ENCODE measurements at places on chromosomes 2 and 18.

GRCh38 chr18:67068608-67069007 lies 447.9 kb downstream of the DSEL start:
- DNase-seq = no peak

- no peak for DNase-seq
These were observed 6.2 kb downstream of the ARMC9 start for GRCh38 chr2:231204581-231204980.

- peak; percentile 49 for DNase-seq
These were observed 7.4 kb downstream of the CTDSP1 start for GRCh38 chr2:218406949-218407618.

- DNase-seq = no peak
These were observed 196.0 kb downstream of the ZEB2 start for GRCh38 chr2:144323946-144324345.

GRCh38 chr2:235191978-235192377 lies 240.2 kb downstream of the SH3BP4 start:
- no peak for DNase-seq

DNA sequence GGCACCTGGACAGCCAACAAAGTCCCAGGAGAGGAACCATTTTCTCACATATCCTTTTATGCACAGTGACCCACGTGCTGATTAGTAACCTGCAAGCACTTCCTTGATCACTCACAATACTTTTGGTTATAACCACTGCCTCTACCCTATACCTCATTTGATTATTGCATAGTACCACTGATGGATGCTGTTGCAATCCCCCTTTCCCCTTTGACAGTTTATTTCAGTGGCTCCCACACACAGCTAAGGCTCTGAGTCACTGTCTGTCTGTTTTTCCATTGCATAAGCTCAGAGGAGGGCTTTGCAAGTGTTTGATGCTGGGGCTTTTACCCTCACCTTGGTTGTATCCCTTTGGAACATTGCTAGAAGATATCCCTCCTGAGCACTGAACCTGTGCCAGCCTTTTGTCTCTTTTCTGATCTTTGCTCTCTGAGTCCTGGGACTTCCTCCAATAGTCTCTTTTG lies 101.7 kb upstream of the RBBP8 start:
- DNase-seq = no peak

DNA sequence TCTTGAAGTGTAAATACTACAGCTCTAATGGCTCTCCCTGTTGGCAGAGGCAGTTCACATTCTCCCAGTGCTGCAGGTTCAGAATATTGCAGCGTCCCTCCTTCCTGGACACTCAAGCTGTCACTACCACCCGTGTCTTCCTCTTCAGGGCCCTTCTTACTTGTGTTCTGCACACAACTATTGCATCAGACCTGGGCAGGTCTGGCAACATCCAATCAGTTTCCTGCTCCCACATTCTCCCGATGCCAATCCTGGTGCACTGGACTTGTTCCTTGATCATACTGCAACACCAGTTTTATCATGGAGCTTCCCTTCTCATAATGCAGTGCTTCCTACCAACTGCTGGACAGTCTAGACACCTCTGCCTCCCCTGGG lies 161.5 kb downstream of the CAPN13 start:
- no peak for DNase-seq

GRCh38 chr2:48531141-48531648 lies 1.2 kb downstream of the STON1 start:
- DNase-seq = no peak

DNA sequence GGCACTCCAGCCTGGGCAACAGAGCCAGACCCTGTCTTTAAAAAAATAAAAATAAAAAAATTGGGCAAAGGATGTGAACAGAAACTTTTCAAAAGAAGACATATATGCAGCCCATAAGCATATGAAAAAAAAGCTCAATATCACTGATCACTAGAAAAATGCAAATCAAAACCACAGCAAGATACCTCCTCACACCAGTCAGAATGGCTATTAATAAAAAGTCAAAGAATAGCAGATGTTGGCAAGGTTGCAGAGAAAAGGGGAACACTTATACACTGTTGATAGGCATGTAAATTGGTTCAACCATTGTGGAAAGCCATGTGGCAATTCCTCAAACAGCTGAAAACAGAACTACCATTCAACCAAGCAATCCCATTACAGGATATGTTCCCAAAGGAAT lies 204.1 kb upstream of the SRD5A2 start:
- DNase-seq = no peak

DNA sequence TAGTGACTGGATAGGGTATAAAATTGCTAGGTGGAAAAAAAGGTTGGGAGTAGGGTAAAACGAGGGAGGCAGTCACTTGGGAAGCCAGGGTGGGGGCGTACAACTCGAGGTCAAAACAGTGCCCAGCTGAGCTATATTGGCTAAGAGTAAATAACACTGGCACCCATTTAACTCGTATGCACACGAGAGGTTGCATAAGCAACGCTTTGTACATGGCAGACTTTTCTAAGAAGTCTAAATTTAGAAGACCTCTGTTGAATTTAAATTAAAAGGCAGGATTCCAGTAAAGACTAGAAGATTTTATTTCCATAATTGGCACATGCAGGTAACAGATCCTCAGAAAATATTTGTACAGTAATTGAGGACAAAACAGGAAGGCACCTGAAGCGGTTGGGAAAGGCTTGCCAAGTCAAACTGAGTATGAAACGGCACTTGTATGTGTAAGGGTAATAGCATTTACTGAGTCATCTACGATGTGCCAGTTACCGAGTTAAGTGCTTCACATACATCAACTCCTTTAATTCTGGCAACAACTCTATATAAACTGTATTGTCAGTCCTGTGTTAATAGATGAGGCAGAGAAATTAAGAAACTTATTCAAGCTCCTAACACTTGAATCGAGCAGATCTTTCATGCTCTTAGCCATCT lies 1.4 kb upstream of the MALT1 start:
- DNase-seq = no peak

DNA sequence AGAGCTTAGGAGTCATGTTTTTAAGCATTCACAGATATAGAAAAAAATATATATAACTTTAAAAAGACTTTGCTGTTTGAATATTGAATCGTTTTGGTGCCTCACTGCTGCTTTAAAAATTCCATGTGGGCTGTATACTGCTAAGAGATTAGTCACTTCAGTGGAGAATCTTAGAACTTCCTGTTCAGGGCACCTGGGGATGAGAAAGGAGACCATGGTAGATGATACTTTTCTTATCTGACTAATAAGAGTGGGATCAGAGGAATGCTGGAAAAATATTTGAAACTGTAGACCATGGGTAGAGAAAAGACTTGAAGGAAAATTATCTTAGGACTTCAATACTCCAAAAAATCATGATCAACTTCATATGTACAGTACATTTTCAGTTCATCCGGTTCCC lies 442.2 kb upstream of the SETBP1 start:
- no peak for DNase-seq

GRCh38 chr2:6845312-6845711 lies 20.4 kb downstream of the CMPK2 start:
- no peak for DNase-seq

DNA sequence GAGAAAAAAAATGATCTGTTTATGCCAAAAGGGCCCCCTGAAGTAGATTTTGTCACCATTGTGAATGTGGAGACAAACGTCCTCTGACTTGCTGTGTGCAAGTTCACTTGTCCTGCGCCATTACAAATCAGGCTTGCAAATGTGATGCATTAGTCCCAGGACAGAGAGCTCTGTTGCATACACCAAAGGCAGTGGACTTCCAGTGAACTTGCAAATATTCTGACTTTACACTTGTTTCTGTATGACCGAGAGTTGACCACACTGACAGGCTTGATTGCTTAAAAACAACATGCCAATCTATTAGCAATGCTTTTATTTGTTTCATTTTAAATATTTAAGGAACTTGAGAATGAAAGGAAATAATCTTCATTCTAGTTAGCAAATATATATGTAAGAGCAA lies 293.2 kb downstream of the PLCL1 start:
- DNase-seq = no peak

DNA sequence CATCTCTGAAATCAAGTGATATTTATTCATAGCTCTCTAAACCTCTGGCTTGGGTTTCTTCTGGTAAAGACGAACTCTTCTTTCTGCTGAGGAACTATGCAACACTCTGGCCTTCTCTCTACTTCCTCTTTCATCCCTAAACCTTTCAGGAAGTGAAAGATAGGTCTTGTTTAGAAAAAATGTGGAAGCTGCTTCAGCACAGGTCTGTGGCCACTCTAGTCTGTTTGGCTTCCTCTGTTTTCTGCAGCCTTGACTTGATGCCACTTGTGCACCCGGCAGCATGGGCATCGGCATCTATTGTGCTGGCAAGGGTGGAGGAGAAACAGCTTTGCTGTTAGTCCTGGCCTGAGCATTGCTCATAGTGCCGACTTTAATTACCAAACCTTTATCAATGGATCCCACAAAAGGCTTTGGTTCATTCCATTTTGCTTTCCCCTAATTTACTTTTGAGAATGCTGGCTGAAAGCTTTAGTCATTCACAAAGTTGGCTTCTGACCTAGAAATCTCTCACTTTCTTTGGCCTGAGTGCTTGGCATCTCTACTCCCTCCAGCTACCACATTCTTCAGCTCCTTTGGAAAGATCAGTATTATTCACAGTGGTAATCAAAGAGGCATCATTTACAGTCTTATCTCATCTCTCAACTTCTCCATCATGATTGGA lies 32.0 kb upstream of the GPR39 start:
- DNase-seq = no peak

DNA sequence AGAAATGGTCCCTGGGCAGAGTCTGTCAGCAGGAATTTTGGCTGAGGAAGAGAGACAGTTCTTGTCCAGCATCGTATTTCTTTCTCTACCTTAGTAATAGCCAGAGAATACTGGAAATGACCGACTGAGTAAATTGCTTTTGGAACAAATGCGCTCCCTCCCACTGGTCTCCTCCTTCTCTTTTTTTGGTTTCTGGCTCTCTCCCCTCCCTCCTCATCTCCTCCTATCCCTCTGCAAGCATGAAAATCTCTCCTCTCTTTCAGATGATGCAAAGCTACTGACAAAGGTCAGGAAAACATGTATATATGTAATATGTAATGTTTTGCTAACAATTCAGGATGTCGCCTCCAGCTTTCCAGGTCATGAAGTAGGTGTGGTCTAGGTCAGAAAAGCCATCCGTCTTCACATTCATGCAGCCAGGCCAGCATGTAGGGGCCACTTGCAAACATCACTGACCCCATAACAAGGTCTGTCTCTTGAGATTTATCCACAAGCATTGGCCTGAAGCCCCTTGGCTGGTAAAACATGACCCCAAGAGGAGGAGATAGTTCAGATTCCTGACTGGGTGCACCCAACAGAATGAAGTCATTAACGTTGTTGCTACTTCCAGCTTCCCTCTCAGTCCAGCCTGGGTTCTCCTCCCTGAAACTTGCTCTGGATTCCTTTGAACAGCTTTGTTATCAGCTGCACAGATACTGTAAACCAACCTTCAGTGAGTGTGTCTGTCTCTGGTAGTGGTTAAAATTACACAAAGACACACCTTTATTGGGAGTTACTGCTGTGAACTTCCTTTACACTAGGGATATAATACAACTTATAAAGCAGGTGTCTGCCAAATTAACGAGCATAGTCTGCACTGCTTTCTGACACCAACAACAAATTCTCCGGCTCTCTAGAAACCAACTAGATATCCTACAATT lies 864.4 kb upstream of the KLHL29 start:
- DNase-seq = no peak

GRCh38 chr2:218983263-218983933 lies 1.6 kb downstream of the FEV start:
- DNase-seq = no peak

DNA sequence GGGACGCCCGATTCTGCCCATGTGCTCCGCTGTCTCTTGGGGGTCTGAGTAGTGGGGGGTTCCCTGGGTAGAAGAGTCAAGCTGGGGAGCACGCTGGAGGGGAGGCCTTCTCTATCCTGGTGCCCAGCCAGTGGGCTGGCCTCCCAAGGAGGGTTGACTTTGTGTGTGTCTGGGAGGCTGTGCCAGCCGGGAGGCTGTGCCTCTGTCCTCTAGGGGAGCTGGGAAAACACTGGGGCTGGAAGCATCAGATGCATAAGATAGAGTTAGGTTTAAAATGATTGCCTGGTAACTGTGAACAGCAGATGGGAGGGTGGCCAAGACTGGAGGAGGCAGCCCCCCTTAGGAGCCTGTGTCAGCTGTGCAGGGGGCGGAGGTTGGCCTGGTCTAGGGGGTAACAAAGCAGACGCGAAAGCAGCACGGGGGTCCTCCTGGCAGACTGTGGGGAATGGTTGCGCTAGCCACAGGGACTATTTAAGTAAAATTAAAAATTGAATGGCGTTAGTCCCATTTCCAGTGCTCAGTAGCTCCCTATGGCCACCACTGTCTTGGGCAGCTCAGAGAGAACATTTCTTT lies 1.3 kb downstream of the ING5 start:
- DNase-seq = no peak

DNA sequence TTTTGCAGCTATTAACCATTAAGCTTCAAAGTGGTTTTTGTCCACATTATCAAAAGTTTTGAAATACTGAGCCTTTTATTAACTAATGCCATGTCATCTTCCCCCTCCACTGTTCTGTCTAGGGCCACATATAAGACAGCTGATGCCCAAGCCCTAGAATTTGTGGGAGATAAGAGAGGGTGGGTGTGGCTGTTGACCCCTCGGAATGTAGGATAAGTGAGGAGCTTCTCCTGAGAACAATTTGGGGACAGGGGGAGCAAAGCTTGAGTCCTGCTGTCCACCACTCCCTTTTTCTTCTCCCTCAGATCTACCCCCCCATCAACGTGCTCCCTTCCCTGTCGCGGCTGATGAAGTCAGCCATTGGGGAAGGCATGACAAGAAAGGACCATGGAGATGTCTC lies 14.3 kb upstream of the ANKRD53 start:
- DNase-seq = no peak

DNA sequence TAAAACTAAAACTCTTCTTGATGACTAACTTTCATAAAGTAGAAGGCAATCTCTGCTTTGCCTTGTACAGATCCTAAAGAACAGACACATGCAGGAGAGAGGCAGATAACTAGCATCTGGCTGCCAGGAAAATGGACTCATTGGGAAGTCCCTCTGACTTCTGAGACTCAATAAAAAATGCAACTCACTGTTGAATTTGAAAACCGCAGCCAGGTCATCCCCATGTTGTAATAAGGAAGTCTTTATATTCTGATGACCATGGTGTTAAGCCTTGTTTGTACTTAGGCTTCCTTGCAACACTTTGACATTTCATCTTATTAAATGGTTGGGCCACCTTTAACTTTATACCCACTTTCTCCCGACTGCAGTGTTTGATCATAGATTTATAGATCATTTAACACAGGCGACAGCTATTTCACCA lies 375.1 kb upstream of the KCNH7 start:
- DNase-seq = no peak

DNA sequence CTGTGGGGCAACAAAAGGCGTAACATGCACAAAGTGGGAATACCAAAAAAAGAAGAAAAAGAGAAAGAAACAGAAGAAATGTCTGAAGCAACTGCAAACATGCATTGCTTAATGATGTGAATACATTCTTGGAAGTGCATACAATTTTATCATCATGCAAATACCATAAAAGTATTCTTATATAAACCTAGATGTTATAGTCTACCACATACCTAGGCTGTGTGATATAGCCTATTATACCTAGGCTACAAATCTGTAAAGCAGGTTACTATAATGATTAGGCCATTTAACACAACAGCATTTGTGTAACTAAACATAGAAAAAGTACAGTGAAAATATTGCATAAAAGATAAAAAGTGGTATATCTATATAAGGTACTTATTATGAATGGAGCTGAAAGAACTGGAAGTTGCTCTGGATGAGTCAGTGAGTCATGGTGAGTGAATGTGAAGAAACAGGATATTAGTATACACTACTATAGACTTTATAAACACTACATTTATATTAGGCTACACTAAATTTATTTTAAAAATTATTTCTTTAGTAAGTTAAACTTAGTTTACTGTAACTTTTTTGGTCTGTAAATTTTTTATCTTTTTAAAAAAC lies 319.4 kb upstream of the KCNH7 start:
- no peak for DNase-seq

GRCh38 chr2:112138159-112139032 lies at the start of gene FBLN7:
Gene FBLN7 (plus strand): TSS chr2:112138385. CDS start chr2:112138656, 271 bp downstream.
- no peak for DNase-seq

Data from activated CD8-positive, alpha-beta memory T cell treated with anti-CD3 and anti-CD28 coated beads for 4 hours (primary cell).